ENCODE measurements at places on chromosomes 2 and 18.

DNA sequence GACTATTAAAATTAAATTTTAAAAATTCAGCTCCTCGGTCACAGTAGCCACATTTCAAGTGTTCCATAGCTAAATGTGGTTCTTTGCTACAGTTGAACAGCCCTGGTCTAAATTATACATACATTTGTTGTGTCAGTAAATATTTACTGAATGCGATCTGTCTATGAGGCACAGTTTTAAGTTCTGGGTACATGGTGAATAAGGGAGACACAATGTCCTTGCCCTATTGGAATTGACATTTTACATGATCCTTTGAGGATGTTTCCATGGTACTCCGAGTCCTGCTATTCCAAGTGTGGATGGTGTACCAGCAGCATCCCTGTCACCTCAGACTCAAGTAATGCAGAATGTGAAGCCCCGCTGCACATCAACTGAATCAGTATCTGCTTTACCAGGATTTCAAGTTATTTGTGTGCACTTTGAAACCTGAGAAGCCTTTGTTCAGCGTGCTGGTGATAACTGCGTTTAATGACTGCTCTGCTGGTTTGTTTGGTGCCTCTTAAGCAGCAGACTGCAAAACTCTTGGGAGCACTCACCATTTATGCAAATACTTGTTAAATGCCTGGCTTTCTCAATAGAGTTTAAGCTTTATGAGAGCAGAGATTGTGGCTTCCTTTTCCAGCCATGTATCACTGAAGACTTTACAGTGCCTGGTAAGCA is 1.5 kb downstream of the GALNT1 start:
- peak; percentile 30 for DNase-seq

GRCh38 chr2:213317929-213318328 is 33.7 kb downstream of the SPAG16 start:
- DNase-seq = no peak

- no peak for DNase-seq
Observed at GRCh38 chr2:121049950-121050585, 234.9 kb downstream of the TFCP2L1 start.

GRCh38 chr2:53913721-53914120 is 54.0 kb upstream of the GPR75 start:
- DNase-seq = no peak

DNA sequence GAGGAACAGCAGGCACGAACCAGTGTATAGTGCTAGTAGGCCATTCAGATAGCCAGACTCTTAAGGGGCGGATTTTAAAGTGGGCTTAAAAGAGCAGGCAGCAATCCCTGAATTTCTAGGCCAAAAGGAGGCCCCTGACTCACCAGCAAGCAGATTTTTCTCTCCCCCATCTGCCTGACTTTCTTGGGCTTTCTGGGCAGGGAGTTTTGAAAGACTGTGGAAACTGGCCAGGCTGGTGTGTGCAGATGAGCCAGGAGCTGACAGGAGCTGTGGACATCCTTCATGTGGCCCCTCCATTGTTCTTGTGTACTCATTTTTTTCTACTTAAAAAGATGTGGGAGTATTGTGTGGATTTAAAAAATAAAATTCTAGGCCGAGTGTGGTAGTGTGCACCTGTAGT is 59.0 kb downstream of the GLI2 start:
- no peak for DNase-seq

DNA sequence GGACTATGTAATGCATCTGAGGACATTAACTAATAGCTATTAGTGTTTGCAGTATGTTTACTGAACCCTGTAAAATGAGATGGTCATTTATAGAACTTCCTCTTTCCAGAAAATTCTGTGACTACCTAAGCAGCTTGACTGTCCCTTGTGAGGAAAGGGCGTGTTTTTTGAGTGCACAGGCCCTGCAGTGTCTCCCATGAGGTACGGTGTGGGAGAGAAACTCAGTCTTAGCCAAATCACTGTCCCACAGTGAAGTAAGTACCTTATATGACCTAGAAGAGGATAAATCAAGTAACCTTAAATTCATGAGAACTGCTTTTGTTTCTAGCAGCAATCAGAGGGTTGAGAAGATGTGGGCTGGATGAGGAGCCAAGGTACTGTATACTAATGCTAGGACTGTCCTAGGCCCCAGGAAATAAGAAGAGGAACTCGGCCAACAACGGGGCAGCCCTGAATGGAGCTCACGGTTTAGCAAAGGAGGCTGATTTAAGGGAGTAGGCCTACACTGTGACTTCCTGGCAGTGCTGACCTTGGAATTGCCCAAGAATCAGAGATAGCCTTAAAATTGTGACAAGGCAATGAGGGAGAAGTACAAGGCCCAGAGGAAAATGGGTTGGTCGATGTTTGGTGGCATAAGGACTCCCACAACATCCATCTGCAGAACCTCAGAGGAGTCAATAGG is 103.5 kb upstream of the CTAGE1 start:
- no peak for DNase-seq

DNA sequence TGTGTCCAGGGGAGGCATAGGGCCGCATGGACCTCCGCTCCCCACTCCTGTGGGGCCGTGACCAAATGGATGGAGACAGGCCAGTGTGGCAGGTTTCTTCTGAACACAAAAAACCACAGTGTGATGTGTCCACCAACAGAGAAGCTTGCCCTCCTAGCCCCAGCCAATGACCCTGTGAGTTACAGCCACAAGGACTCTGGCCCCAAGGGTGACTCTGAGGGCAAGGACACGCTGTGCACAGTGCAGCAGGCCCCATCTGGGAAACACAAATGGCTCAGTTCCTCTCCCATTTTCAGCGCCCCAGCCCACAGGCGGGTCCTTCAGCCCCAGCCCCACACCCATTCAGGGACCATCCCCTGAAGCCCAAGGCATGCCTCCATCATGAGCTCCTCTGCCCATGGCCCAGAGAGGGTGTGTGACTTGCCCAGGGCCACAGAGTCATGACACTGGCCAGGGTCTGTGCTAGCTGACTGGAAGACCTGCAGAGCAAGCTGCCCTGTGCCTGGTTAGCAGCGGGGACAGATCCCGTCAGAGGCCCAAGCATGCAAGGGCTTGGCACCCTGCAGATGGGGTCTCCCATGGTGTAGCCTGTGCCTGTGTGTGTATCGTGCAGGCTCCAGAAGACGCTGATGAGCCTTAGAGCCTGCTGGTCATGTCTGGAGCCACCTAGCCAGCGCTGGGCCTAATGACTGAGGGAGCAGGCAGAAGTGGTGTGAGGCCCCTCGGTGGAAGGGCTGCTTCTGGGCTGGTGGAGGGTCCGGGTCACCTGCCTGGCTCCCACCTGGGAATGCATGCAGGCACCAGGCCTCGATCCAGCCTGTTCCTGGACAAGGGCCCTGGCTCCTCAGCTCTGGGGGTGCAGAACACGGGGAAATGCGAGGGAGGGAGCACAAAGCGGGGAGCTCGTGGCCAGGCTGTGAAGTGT is 47.7 kb downstream of the HS6ST1 start:
- no peak for DNase-seq

DNA sequence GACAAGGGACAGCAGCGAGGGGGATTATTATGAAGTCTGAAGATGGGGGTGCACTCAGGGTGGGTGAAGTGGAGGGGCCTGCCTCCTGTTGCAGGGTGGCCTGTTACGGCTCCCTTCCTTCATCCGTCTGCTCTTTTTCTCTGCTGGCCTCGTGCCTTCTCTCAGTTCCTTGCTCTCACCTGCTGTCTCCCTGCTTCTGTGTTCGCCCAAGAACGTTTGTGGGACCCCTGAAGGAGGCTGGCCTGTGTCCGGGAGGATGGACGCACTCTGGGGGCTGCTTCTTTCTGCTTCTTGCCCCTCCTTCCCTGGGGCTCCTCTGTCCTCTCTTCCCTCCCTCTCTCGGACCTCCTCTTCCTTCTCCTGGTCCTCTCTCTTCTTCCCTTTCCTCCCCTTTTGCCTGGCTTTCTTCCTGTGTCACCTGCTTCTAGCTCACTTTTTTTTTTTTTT is 13.8 kb downstream of the MROH2A start:
- no peak for DNase-seq

DNA sequence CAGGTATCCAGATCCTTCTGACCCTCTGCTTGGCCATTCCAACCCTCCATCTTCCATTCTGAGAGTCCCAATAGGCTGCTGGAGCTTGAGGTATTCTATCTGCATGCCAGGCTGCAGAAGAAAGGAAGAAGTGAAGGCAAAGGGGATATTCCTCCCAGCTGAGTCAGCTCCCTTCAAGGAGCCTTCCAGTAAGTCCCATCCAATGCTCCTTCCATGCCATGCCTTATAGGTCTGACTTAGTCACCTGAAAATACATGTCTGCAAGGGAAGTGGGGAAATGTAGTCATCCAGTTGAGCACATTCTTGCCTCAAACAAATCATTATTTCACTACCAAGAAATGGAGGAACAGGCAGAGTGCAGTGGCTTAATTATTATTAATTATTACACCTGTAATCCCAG is 464.6 kb downstream of the CNTNAP5 start:
- DNase-seq = no peak

GRCh38 chr2:568639-569235 is 108.5 kb downstream of the TMEM18 start:
- no peak for DNase-seq

DNA sequence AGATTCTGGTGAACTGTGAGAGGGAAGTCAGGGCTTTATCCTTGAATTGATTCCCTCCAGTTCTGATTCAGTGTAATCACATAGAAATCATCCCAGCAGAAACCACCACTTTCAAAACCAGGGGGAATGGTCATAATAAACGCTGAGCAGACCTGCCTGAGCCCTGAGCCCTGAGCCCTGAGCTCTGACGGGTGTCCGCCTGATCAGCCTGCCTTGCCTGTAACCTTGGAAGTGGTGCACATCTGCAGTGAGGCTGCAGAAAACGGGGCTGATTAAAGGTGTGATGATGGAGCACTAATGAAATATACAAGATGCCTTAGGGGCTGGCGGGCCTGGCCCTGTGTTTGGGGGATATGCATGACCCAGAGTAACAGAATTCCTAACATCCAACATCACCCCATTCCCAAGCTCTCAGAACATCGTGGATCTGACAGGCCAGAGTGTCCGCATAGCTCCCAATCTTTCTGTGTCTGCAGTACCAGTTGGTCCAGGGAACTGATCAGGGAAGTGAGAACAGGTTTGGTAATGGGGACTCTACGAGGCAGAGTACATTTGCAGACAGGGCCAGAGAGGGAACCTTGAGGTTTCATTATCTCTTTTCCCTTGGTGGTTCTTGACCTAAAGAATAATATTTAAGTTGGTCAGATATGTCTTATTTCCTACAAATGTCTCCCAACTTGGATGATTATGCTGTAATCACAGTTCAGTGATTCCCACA is 37.8 kb downstream of the KCTD18 start:
- DNase-seq = no peak

DNA sequence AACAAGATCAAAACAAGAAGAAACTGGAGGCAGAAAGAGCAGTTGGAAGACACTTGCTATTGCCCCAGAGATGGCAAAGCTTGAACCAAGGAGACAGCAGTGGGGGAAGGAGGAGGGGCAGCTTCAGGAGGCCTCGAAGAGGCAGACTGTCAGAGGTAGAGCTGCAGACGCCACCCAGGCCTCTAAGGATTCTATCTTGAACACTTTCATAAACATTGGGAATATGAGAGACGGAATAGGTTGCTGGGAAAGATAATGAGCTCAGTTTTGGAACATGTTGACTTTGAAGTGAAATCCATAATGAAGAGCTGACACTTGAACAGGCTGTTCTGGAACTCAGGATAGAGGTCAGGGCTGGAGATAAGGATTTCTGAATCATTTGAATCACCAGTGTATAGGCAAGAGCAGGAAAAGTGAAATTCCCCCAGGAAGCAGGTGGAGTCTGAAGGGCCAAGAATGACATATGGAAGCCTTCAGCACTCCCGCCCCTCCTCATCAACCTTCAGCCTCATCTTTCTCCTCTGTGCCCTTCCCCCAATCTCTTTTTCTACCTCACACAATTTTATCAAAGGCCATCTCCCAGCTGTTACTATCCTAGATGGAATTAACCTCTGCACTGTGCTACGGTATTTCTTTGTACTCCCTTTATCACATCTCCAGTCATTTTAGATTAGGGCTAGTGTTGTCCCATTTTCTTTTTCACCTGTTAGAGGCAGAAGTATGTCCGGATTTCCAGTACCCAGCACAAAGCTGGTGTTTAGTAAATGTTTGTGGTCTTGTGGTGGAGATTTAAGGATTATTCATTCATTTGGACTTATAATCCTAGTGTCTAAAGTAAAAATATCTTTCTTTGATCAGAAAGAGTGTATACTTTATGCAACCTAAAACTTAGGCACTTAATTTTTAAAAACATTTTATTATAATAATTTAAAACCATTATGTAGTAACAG is 47.5 kb upstream of the RTN4 start:
- DNase-seq = no peak

- DNase-seq = no peak
Observed at GRCh38 chr2:111523009-111523408, 361.0 kb downstream of the ANAPC1 start.

All from right renal cortex interstitium (tissue), 3 donors.